ENCODE measurements at places on chromosomes 13 and 19. TPM values are rescaled to one million over a fixed set of nuclear protein-coding genes. Genes with fewer than 3 reads are reported as not detected.
A peak's percentile ranks its signal among the peaks of the same experiment; 100 is the strongest.

- peak; percentile 57 for DNase-seq
Observed at GRCh38 chr19:38361633-38362075, 12.7 kb upstream of the PSMD8 start.

- no peak for DNase-seq
Observed at GRCh38 chr13:96216543-96216942, 126.6 kb downstream of the HS6ST3 start.

DNA sequence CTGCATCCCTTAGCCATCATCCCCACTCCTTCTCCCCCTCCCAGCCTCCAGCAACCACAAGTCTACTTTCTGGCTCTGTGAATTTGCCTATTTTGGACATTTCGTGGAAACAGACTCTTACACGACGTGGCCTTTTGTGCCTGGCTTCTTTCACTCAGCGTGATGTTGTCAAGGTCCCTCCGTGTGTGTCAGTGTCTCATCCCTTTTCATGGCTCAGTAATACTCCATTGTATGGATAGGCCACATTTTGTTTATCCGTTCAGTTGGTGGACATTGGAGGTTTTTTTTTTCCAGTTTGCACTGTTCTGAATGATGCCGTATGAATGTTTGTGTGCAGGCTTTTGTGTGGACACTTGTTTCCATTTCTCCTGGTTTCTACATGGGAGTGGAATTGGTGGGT, 38.0 kb downstream of the BICRA start:
- no peak for DNase-seq

DNA sequence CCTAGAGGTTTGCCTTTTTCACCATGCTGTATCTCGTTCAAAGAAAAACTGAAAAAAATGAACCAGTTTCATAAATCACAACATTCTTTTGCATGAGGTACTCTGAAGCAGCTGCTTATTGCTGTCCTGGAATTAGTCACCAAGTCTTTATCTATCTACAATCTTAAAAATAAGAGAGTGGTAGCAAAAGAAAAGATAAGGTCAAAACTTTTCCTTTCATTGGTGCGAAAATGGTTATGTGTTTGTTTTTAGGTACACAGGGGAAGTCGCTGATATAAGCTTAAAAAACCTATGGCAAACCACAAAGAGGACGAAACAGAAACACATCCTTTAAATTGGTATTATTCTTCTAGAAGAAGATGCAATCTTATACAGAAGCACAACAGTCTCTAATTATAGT, 20.7 kb downstream of the OBI1 start:
- DNase-seq: no peak

DNA sequence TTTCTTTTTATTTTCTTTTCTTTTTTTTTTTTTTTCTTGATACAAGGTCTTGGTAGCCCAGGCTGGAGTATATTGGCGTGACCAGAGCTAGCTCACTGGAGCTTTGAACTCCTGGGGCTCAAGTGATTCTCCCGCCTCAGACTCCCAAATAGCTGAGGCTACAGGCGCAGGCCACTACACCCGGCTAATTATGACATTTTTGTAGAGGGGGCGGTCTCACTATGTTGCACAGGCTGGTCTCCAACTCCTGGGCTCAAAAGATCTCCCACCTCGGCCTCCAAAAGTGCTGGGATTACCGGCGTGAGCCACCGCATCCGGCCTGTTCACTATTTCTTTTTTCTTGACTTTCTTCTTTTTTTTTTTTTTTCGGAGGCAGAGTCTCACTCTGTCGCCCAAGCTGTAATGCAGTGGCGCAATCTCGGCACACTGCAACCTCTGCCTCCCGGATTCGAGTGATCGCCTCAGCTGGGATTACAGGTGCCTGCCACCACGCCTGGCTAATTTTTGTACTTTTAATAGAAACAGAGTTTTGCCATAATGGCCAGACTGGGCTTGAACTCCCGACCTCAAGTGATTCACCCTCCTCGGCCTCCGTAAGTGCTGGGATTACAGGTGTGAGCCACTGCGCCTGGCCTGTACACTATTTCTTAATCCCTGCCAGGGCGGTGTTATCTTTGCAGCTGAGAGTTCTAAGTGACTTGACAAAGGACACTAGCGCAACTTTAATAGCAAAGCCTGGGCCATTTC, 37.1 kb upstream of the LSM14A start:
- no peak for DNase-seq

ATXN8OS gene
- not detected for polyA plus RNA-seq

- DNase-seq: peak; percentile 48
Observed at GRCh38 chr19:1172353-1173158, 1.5 kb downstream of the SBNO2 start.

DNA sequence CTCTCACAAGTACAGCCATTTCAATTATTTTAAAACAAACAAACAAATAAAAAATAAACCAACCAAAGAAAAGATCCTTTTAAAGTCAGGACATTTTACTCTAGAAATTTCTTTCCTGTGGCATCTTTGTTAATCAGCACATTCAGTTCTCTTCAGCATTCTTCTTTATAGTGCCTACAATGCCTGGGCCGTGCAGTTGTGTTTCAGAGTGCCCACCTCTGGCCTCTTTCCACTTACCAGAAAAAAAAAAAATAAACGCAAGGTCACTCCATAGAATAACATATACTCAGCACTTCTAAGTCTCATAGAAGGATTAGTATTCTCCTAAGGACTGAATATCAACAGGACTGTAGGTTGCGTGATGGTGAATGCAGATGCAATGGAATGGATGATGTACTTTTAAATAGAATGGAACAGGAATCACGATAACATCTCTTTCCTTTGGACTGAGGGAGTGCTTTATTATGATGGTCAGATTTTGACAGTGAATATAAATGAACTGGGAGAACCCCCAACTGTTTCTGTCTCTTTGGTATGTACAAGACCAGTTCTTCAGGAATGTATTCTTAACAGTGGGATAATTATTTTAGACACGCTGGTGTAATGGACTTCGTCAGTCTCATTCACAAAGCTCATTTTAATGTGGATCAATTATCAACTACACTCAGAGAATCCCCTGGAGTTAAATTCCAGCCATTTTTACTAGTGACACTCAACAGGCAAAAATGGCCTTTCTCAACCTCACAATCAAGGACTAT, 125.0 kb upstream of the NBEA start:
- no peak for DNase-seq

THSD8 gene
- polyA plus RNA-seq: 0.90 TPM

Measured in IMR-90 (cell line).